ENCODE measurements at places on chromosomes 7 and 10.
A peak's percentile ranks its signal among the peaks of the same experiment; 100 is the strongest.

- DNase-seq = no peak
These were observed 34.0 kb upstream of the PAPSS2 start for GRCh38 chr10:87625661-87626060.

GRCh38 chr7:77338260-77338659 lies 77.9 kb downstream of the GSAP start:
- DNase-seq = peak; percentile 33

DNA sequence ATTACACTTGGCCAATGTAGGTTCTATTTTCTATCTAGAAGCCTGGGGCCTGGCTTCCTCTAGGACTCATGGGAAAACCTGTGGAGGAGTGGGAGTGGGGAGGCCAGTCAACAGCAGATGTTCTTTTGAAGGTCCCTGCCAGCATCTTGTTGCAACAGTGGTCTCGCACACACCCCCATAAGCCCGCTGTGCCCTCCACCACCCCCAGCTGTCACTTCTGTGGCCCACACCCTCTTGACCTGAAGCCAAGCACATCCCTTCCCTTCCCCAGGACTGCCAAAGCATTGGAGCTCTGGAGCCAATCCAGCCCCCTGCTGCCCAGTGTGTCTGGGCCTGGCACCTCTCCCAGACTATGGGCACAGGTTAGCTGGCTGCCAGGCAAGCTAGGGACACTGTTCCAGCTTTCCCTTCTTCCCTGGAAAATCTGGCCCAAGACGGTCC lies 1.9 kb upstream of the STX1A start:
- DNase-seq = no peak

GRCh38 chr10:47438857-47439474 lies 44.9 kb downstream of the ANXA8 start:
- peak; percentile 48 for DNase-seq

DNA sequence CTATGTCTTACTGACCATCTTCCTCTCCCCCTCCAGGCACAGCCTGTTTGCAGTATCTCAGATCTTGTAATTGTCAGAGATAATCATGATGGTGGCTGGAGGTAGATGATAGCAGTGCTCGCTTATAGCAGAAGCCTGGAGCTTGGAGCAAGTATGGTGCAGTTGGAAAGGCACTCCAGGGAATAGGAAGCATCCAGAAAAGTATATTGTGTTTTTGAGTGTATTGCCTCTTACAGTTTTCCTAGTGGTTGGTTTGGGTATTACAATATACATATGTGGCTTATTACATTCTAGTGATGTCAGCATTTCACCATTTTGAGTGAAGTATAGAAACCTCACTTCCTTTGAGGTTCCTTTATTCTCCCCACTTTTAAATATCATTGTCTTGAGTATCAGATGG lies 101.5 kb downstream of the STK31 start:
- peak; percentile 37 for DNase-seq

GRCh38 chr10:35041502-35041879 lies 48.6 kb downstream of the CUL2 start:
- peak; percentile 15 for DNase-seq

GRCh38 chr7:1988533-1988930 lies 244.2 kb downstream of the MAD1L1 start:
- no peak for DNase-seq

DNA sequence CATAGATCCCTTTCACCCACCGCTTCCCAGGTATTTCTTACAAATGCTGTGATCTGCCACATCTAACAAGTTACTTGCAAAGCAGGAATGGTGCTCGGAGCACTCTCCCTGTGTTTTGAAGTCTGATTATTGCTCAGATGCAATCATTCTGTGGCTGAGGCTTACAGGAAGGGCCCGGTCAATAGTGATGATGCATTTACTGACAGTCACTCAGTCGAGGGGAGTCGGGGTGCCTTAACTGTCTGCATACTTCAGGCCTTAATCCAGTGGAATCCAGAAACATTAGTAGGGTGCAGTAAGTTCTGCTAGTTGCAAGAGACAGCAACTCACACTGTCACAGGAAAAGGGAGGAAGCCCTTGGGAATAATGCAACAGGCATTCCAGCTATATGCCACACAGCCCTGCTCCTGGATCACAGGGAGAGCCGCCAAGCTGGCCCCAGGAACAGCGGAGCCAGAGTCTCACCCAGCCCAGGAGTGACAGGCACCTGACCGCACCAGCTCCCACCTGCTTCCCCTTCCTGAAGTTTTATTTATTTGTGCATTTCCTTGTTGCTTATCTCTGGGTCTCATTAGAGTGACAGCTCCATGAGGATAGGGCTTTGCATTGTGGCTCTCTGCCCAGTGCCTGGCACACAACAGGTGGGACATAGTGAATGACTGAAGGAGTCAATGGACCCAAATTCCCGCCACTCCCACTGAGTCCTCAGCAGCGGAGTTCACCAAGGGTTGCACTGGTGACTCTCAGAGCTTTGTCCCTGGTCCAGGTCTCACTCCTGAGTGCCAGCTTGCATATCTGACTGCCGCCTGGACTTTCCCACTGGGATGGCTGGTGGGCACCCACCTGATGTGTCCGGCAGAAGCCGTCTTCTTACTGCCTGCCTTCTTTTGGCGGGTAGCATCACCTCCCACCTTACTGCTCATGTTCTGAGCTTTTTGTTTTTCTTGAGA lies 212.5 kb upstream of the SH2B2 start:
- DNase-seq = peak; percentile 38

- DNase-seq = no peak
These were observed 76.3 kb downstream of the COL13A1 start for GRCh38 chr10:69878038-69878437.

GRCh38 chr10:84008878-84009277 lies 130.4 kb upstream of the GHITM start:
- DNase-seq = no peak

DNA sequence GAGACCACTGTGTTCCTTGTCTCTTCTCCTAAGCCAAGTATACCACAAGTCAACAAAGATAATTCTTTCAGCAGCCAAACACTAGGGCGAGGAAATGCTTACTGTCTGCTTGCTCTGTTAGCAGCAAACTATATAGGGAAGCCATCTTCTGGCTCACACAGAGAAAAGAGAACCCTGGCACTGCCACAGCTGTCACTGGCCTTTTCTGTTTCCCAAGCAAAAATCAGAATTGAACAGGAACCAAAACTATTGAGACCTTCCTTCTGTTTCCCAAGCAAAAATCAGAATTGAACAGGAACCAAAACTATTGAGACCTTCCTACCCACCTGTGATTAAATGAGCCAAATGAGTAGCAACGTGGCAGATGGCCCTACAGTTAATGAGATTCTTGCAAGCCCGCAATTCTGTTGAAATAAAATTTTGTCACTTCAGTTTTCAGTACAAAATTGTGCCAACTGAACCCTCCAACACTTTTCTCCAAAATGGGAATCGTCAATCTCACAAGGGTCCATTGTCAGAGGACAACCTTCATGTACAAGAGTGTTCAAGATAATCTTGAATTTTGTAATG lies 54.5 kb downstream of the LRRTM3 start:
- no peak for DNase-seq

GRCh38 chr10:35079265-35079664 lies 10.9 kb downstream of the CUL2 start:
- DNase-seq = no peak

GRCh38 chr7:5629941-5630340 lies 151.5 kb downstream of the RNF216 start:
- DNase-seq = peak; percentile 66

- no peak for DNase-seq
These were observed 16.4 kb downstream of the PALD1 start for GRCh38 chr10:70494966-70495365.

DNA sequence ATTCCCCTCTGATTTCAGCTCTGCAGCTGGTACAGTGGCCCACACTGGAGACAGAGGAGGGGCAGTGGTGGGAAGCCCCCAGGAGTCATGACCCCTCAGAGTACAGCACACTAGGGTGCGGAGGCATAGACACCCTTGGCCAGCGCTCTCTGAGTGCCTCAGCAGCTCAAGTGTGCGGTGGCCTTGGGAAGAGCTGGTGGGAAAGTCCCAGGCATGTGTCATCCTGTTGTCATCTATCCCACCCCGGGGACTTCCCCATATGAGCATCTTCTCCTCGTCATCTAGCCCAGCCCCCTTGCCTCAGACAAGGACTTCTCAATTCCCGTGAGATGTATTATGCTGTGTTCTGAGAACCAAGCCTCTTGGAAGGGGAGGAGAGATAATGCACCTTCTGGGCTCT lies 15.6 kb upstream of the PPIF start:
- peak; percentile 63 for DNase-seq

DNA sequence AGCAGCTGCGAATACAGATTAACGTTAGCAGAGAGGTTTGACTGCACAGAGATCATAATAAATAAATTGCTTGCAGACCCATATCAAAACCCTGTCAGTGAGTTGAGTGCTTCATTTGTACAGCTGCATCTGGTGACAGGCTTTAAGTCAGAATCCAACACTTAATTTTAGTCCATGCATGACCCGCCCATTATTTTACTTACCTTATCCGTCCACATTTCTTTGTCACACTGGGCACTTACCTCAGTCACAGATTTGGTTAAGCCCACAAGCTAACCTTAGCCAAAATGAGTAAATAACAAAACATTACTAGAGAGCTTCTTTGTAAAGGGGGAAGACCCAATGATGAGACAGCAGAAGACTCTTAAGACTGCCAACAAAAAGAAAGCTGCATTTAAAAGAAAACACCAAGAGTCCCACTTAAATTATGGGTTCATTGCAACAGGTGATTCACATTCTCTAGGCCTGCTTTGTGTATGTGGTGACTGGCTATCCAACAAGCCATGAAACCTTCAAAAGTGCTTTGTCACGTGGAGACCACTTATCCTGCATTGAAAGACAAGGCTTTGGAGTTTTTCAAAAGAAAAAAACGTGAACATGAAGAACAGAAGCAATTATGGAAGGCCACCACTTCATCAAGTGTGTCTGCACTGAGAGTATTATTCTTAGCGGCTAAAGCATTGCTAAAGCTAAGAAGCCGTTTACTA lies 32.2 kb downstream of the PHTF2 start:
- no peak for DNase-seq

DNA sequence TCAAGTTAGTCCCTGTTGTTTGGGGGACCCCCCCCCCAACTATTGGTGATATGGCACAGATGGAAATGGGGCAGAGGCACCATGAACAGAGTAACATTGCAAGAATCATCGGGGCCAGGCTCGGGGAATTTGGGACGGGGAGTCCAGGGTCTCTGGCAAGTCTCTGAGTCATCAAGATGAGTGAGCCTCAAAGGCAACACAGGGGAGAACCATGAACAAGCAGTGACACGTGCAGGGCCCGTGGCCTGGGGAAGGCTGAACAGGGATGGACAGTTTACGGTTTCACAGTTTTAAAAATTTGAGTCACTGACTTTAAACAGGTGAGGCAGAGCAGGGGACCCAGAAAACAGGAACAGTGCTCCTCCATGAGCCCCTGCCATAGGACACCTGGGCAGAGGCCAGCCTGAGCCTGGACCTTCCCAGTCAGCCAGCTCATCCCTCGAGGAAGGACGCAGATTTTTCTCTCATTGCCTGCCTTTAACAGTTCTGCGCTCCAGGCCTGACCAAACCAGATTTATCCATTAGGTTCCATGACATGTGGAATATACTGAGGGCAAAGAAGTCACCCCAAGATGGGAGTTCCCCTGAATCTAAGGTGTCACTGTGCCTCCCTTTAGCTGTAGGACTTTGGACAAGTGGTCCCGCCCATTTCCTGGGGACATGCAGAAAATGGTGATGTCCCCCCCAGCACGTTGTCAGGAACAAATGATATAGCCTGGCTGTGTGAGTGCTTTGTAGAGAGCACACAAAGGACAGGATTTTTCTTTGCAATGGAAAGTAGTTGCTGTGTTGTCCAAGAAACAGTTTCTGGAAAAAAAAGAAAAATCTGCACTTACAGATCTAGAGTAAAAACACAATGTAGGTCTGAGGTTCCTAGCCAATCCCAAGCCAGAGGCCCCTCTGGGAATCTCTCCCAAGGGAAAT lies 23.8 kb downstream of the CHST15 start:
- no peak for DNase-seq

GRCh38 chr10:97066877-97067555 lies 118.7 kb downstream of the SLIT1 start:
- DNase-seq = no peak

- DNase-seq = peak; percentile 39
These were observed 132.5 kb downstream of the IMMP2L start for GRCh38 chr7:111429781-111430180.

DNA sequence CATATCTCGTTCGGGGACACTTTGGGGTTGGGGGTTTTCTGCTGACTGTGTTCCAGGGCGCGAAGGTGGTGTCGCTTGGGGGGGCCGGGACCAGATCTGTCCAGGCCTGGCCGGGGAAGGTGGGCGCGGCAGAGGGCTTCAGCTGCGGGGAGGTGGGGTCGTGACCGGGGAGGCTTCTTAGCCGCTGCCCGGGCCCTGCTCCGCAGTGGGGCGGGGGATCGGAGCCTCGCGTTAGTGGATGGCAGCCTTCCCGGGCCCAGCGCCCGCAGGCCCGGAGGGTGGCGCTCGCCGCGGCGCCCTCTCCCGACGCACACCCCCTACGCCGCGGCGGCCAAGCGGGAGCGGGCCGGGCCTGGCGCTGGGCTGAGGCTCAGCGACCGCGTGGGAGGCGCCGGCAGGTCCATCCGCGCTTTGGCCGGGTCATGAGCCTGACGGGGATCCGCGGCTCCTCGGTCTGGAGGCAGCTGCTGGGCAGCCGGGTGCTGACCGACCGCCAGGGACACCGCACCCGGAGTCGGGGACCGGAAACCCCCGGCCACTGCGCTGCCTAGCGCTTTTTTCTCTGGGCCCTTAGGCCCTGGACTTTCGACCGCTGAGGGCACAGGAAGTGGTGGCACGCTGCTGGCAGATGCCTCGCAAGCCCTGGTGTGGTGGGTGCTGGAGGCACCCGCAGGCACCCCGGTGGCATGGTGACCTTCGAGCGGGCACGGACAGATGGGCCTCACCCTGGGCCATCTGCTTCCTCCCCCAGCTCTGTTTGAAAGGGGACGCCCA lies 1.2 kb downstream of the AGAP3 start:
- peak; percentile 65 for DNase-seq

- peak; percentile 20 for DNase-seq
These were observed 18.2 kb downstream of the DNAJC12 start for GRCh38 chr10:67819768-67820204.

DNA sequence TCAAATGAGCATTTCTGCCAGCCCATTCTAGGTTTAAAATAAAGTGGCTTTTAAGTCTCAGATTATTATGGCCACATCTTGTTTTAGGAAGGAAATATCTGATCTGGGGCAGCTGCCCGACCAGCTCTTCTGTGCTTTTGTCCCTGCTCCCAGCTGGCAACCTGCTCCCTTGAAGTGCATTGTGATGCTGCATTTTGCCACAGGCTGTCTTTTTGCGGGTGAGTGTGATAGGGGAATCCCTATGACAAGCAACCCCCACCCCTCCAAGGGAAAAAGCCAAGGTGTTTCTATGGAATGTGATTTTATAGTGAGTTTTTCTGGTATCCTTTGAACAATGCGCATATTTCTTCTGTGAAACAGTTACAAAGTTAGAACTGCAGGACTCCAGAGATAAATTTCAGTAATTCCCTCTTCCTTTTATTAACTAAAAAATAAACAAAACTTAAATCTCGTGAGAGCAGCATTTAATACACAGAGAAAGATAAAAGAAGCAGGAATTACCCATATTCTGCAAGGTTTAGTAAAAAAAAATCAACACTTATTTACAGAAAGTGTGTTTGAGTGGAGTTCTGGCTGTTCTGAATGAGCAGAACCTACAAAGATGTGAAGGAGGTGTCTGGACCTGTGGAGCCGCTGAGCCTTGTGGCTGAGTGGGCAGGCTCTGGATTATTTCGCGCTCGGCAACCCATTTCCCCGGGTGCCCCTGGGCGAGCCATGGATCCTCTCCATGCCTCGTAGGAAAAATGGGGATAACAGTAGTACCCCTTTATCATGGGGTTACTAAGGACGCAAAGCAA lies 10.1 kb upstream of the HPS1 start:
- no peak for DNase-seq

GRCh38 chr7:100679927-100680575 lies 6.5 kb downstream of the GNB2 start:
- DNase-seq = peak; percentile 33
